Foreskin melanocyte (primary cell): ENCODE measurements at places on chromosomes 5 and 9.

DNA sequence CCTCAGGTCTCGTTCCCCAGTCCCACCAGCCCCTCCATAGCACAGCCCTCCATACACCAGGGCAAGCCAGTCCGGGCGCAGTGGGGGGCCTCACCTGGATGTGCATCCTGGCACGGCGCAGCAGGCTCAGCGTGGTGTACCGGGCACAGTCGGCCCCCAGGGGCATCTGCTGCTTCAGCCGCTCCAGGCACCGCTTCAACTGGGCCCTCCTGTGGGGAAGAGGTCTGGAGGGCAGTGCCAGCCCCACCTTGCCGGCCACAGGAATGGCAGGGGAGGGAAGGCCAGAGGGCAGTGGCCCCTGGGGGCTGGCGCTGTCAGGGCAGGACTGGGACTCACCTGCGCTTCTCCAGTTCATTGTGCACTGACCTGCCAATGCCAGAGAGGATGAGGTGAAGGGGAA, 1.4 kb downstream of the MXD3 start:
- no peak for DNase-seq

GRCh38 chr5:150391986-150392385, 20.7 kb downstream of the CD74 start:
- DNase-seq: no peak

DNA sequence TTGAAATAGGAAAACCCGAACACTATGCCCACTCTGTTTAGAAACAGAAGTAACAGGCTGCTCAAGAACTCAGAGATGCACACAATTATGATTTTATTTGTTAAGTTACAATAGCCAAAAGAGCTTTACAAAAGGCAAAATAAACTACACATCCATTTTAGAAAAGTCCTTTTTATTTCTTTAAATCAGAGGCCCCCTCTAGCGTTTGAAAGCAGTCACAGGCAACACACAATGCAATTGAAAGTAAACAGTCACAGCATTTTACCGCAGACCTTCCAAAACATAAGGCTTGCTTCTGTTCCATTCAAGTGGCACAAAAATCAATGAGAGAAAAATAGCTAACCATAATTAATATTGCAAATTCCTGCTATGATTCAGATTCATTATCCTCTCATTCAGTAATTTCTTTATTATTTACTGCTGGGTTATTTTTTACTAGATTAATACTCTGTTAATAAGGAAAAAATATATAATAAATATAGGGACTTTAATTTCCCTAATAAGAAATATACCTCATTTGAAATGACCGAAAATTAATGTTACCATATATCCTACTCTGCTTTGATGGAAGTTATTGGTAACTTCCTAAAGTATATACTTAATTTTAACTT, 78.3 kb downstream of the CEP120 start:
- DNase-seq: peak; percentile 19

DNA sequence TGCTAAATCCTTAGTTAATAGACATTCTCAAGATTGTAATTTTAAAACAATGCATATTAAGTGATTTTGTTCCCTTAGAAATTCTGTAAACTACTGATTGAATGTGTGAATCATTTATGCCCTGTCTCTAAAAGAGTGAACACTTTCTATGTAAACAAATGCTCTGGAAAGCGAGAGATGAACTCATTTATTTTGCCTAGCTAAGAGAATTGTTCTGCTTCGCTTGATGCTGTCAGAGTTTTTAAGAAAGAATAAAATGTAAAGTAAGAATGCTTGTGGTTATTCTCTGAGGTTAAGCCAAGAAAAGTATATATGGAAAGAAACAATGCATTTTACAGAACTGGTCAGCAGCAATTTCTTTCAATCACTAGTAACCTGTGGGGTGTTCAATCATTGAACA, 347.4 kb upstream of the NUDT12 start:
- no peak for DNase-seq

- DNase-seq: no peak
Observed at GRCh38 chr9:109923471-109923760, 143.4 kb downstream of the PALM2AKAP2 start.

- DNase-seq: no peak
Observed at GRCh38 chr9:120524863-120525262, 55.1 kb downstream of the CDK5RAP2 start.

DNA sequence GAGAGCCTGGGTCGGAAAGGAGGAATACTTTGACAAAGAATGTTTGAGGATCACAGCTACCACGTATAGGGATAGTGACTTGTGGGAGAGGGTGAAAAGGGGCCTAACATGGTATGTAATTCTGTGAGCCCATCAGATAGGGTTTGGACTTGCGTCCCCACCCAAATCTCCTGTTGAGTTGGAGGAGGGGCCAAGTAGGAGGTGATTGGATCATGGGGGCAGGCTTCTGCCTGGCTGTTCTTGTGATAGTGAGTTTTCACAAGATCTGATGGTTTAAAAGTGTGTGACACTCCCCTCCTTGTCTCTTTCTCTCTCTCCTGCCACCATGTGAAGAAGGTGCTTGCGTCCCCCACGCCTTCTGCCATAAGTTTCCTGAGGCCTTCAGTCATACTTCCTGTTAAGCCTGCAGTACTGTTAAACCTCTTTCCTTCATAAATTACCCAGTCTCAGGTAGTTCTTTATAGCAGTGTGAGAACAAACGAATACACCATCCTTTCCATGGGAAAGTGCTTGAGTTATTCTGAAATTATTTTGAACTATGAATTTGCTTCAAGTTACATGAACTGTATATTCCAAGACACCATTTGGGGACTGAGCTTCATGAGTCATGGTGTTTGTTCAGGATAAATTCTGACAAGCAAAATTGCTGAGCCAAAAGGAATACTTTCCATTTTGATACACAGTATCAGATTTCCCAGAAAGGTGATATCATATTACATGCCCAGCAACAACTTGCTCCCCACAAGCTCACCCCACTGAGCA, 68.8 kb upstream of the SSBP2 start:
- DNase-seq: no peak

DNA sequence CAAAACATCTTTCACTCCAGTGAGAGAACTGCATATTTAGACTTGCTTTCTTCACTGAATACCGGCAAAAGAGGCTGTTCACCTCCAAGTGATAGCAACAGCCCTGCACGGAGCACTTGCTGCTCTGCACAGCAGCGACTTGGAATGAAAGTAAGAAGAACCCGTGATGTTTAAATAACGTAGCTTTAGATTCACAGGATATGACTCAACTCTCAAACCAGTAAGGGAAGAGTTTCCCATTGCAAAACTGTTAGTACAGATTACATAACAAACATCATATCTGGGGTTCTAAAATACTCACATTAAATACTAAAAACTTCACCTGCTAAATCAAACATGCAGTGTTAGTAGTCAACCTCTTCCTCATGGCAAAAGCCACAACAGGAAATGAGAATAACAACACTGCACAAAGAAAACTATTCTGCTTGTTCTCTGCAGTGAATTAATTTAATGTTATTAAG, 203.4 kb downstream of the MCTP1 start:
- peak; percentile 56 for DNase-seq

DNA sequence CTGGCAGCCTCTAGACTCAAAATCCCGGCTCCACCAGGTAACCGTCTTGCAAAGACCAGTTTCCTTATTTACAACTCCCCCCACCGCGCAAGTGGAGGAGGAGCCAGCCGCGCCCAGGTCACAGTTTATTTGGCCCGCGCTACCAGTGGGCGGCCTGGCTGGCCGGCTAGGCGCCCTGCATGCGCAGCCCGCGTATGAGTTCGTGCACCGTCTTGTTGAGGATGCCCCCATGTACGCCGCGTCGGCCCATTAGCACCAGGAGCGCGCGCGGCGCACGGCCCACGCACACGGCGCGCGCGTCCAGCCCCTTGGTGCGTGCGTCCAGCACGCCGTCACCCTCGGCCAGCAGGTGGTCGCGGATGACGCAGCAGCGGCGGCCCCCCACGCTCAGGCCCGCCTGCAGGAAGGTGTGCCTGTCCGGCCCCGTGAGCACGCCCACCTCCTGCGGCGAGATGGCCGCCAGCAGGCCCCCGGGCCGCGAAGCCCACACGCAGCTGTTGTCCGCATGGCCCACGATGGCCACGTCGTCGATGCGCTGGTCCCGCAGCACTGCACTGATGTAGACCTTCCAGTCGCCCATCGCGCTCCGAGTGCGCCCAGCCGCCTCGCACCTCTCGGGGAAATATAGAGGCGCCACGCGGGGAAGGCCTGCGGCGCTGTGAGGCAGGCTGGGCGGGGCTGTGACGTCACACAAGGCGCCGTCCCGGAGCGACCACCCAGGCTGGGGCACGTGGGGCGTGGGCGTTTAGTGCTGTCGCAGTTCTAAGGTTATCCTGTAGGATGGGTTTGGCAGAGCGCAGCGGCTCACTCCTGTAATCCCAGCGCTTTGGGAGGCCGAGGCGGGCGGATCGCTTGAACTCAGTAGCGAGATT, at the start of gene PFN3:
PFN3 (minus strand) TSS at position 665 of the 872 bp plus-strand sequence; CDS start at position 580, 85 bp downstream.
- DNase-seq: no peak

DNA sequence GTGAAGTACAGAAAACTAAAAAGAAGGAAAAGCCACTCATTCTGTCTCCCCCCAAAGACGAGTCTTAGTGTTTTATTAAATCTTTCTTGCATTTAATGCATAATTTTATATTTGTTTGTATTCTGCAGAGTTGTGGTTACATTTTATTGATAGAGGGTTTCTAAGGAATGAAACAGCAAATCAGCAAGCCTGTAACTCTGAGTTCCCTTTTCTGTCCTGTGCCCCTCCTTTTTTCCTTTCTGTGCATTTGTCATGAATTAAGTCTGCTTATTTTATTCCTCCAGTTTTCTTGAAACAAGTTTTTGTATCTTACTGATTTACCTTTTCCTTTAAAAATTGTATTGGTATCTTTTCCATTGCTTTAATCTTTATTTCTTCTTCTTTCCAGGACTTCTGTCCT, 132.8 kb downstream of the MUSK start:
- no peak for DNase-seq

DNA sequence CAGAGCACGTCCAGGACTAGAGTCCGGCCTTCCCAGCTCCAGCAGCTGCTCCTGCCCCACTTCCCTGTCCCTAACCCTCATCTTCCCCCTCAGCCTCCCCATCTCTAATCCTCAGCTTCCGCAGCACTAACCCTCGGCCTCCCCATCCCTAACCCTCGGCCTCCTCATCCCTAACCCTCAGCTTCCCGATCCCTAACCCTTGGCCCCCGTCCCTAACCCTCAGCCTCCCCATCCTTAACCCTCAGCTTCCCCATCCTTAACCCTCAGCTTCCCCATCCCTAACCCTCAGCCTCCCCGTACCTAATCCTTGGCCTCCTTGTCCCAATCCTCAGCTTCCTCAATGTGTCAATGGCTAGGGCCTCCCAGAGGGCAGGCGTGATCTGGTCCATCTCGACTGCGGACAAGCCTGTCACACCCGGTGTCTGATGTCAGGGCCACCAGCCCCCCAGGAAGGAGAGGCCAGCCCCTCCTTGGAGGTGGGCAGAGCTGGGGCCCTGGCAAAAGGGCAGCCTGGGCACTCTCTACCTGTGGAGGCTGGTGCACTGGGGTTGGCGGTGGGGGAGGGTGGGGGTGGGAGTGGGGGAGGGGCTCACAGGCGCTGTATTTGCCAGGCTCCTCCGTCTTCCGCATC, 1.4 kb downstream of the OBP2B start:
- DNase-seq: no peak

- DNase-seq: no peak
Observed at GRCh38 chr5:112648264-112648663, 89.4 kb upstream of the APC start.

GRCh38 chr9:9893837-9894236, 719.0 kb downstream of the PTPRD start:
- no peak for DNase-seq

DNA sequence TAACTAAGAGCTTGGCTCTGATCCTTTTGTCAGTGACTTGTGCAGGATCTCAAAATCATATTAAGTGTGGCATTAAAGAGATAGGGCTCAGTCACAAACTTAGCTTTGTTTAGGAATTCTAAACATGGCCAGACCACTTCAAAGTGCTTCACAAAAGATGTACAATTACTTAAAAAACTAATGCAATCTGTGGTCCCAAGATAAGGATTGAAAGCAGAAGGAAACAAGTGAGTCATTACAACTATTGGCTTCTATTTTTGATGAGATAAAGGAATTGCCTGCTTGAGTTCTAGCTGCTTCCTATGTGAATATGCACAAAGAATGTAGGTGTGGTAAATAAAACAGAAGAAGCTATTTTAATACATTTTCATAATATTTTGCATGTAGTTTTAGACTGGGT, 44.9 kb upstream of the SLC12A2 start:
- no peak for DNase-seq

- DNase-seq: no peak
Observed at GRCh38 chr5:44532981-44533380, 143.8 kb upstream of the FGF10 start.

- DNase-seq: no peak
Observed at GRCh38 chr5:54671111-54671531, 153.6 kb downstream of the SNX18 start.

DNA sequence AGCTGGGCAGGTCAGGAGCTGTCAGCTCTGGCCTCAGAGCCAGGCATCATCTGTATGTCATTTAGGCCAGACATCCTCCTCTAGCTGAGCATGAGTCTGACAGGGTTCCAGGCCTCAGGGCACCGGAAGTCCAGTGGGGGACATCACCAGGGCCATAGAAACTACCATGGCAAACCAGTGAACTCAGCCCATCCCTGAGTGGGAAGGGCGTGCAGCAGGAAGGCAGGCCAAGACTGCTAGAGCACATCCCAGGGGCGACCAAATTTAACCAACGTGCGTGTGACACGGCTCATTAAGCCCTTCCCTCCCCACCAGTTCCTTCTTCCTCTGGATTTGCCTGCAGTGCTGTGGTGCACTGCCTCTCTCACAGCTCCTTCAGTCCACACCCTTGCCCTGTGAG, 75.9 kb downstream of the COL27A1 start:
- no peak for DNase-seq

GRCh38 chr9:84438391-84438790, 97.8 kb upstream of the SLC28A3 start:
- no peak for DNase-seq

- peak; percentile 58 for DNase-seq
Observed at GRCh38 chr5:78501411-78502352, 141.3 kb downstream of the SCAMP1 start.

DNA sequence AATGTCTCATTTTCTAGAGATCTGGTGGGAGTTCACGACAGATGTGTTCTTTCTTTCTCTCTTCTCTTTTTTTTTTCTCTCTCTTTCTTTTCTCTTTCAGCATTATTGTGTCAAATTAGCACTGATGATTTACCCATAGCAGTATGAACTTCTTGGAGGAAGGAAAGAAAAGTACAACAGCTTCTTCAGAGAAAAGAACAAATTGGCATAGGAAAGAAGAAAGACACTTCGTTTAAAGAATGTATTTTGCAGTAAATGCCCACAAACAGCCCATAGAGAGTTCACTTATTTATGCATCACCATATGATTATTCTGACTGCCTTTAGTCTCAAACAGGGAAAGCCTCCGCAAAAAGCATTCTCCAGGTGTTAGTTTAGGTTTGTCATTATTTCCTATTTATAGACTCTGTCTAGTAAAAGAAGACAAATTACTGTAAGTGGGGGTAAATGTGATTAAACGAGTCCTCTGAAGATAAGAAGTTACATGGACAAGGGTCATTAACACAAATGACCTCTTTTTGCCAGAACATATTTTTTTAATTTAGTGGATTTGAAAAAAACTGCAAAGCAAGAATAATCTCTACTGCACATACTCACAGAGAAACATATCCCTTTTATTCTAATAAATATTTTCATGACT, 68.0 kb downstream of the POU5F2 start:
- DNase-seq: no peak

- DNase-seq: no peak
Observed at GRCh38 chr5:78824831-78825281, 160.3 kb downstream of the ARSB start.
